ENCODE measurements at places on chromosomes 12 and 14.

DNA sequence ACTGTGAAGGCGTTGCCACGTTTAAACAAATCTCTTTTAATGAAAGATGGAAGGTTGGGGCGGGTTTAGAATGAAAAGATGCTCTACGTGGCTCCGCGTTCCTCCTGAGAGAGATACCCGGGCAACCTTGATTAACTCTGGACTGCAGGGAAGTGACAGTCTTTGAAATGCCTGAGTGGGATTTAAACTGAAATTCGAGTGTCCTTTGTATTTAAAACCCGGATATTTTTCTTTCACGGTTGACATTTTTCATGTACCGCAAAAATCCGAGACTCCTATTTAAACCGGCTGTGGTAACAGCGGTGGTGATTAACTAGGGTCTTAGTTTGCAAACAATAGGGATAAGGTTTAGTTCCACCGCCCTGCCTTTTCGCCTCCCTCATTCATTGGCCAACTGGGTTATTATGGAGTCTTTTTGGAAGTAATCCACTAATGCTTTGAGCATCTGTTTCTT, 707 bp downstream of the G2E3 start:
- DNase-seq = no peak

GRCh38 chr12:71587012-71587411, 76.6 kb downstream of the ZFC3H1 start:
- DNase-seq = no peak

GRCh38 chr12:30725739-30726138, 29.0 kb downstream of the CAPRIN2 start:
- DNase-seq = no peak

- no peak for DNase-seq
These were observed 79.0 kb downstream of the PRIMA1 start for GRCh38 chr14:93709249-93709648.

DNA sequence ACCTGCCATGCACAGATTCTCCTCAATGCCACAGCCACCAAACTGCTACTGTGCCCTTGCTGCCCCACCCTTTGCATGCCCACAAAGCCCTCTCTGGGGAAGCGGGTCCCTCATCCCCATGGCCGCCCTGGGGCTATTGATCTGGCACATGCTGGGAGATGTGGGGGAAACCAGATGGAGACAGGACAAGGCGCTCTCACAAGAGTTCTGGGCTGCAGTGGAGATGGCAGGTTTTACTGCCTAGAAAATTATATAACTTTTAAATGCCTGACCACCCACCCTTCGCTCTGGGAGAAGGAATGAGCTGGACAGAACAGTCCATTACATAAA, 10.6 kb upstream of the PIP4K2C start:
- DNase-seq = no peak

Measured in stimulated activated CD8-positive, alpha-beta memory T cell treated with anti-CD3 and anti-CD28 coated beads, Interleukin-7, amount 100 ng/mL, for 48 hours (primary cell).